ENCODE measurements at places on chromosomes 6 and 20. TPM values are rescaled to one million over a fixed set of nuclear protein-coding genes. Genes with fewer than 3 reads are reported as not detected.

The MAFB gene
- total RNA-seq: 34.7 TPM

- no peak for DNase-seq
Observed at GRCh38 chr6:45651301-45651700, 273.6 kb upstream of the SUPT3H start.

DNA sequence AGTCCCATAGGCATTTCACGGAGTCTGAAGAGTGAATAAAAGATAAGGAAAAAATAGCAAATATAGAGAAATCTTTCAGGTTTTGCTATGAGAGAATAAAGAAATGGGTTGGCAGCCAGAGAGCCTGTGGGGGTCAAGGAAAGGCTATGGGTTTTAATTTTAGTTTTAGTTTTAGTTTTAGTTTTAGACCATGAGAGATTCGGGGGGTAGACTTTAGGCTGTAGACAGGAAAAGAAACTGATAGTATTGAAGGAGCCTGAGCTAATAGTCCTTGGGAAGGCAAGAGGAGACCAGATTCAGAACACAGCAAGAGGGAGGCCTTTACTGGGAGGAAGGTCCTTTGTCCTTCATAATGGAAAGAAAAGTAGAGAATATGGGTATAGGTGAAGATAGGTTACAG, 19.3 kb downstream of the DOP1A start:
- no peak for DNase-seq

- DNase-seq: no peak
Observed at GRCh38 chr20:63268671-63269439, 3.8 kb upstream of the ARFGAP1 start.
